Hematopoietic multipotent progenitor cell (in vitro differentiated cells): ENCODE measurements at places on chromosomes 4 and X.

DNA sequence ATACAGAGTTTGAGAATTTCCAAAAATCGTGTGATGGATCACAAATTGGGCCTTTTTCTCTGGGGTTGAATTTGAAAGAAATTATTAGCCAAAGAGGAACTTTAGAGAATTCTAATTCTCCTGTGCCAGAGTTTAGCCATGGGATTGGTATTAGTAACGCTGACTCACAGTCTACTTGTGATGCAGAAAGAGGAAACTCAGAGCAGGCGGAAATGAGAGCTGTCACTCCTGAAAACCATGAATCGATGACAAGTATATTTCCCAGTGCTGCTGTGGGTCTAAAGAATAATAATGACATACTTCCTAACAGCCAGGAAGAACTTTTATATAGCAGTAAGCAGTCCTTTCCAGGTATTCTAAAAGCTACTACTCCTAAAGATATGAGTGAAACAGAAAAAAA lies 64.9 kb downstream of the N4BP2 start:
- DNase-seq: peak; percentile 85

- DNase-seq: no peak
These were observed 69.8 kb downstream of the PSAPL1 start for GRCh38 chr4:7364979-7365378.

- DNase-seq: peak; percentile 80
These were observed 201.0 kb upstream of the STK26 start for GRCh38 chrX:131821945-131822622.

DNA sequence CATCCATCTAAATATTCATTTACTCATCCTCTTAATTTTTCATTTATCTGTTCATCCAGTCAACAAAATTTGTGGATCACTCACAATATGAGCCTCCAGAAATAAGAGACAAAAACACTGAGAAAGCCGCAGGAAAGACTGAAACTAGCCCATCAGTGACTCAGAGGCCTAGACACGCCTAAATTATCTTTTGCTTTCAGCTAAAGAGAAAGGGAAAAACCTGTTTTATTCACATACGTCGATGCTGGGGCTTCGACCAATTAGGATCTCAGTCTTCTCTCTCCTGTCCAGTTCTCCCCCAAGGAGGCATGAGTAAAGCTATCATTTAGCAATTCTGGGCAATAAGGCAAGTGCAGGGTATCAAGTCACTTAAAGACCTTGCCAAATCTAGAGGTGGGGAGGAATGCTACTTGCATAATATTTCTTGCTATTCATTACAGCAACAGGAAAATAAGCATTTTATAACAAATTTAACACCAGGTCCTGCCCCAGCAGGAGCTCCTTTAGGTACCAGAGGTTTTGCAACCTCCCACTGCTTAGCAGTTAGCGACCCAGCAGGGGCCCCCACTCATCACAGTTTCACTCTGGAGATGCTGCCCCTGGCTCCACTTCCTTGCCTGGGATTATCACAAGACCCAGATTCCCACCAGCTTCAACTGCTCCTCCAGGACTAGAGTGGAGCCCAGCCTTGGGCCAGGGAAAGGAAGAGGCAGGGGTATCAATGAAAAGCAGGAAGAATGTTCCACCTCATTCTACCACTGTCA lies 30.1 kb upstream of the TMEM154 start:
- DNase-seq: no peak

GRCh38 chr4:81287101-81287500 lies 72.1 kb upstream of the PRKG2 start:
- DNase-seq: no peak

DNA sequence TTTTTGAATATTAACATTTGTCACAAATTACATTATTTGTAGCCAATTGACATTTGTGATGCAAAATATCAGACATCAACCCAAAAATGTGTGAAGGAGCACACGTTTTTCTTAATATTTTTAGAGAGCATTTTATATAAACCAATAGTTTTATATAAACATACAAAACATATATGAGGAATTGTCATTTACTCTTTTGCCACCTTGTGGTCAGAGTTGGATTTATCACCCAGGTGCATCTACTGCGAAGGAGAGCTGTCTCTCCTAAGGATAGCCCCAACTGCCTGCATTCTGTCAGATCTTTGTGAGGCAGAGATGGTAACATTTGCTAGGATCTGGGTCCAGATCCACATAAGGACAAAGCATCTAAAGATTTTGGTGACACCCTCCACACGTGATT lies 2.5 kb upstream of the USP27X start:
- DNase-seq: peak; percentile 62

DNA sequence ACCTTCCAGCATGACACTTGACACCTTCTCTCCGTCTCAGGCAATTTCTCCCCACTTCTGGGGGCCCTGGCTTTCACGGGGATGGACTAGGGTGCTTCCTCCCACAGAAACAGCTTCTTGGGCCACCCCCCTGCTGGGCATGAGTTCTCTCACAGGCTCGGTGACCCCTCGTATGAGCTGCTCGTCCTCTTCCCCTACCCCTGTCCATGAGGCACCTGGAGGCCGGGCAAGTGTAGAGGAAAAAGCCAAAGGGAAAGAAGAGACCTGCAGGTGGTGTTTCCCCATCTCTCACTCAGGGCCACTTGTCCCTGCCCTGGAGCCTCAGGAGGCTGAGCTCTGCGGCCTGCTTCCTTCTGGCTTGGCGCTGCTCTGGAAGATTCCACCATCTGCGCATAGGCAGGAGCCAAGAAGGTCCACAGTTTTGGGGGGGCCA lies 1.9 kb upstream of the RGS12 start:
- DNase-seq: no peak

DNA sequence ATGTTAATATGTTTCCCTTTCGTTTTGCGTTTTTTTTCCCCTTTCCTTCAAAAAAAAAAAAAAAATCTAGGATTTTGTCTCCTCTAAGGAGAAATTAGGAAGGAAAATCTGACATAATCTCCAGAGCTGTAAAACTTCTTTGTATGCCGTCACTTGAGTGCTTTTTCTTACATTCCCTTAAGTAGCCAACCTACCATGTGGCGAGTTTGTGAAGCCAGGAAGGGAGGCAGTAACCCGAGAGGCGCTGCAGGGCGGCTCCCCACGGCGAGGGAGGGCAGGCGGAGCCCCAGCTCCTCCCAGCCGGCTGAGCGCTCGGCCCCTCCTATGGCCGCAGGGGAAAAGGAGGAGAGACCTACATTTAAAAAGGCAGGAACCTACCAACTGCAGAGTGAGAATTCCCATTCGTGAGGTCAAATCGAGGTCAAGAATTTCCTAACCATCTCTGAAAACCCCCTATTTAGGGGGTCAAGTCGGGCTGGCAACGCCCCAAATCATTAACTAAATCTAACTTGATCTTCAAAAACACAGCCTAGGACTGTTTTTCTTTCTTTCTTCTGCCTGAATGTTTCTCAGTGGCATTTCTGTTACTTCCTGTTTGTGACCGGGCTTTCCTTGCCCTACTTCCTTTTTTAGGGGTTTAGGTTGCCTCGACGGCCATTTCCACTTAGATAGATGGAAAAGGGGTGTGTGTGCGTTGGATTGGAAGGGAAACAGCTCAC lies 345.1 kb upstream of the KLF3 start:
- no peak for DNase-seq

GRCh38 chr4:2393353-2394270 lies 24.8 kb downstream of the ZFYVE28 start:
- no peak for DNase-seq

GRCh38 chrX:129235903-129236302 lies 287.4 kb downstream of the SMARCA1 start:
- no peak for DNase-seq

DNA sequence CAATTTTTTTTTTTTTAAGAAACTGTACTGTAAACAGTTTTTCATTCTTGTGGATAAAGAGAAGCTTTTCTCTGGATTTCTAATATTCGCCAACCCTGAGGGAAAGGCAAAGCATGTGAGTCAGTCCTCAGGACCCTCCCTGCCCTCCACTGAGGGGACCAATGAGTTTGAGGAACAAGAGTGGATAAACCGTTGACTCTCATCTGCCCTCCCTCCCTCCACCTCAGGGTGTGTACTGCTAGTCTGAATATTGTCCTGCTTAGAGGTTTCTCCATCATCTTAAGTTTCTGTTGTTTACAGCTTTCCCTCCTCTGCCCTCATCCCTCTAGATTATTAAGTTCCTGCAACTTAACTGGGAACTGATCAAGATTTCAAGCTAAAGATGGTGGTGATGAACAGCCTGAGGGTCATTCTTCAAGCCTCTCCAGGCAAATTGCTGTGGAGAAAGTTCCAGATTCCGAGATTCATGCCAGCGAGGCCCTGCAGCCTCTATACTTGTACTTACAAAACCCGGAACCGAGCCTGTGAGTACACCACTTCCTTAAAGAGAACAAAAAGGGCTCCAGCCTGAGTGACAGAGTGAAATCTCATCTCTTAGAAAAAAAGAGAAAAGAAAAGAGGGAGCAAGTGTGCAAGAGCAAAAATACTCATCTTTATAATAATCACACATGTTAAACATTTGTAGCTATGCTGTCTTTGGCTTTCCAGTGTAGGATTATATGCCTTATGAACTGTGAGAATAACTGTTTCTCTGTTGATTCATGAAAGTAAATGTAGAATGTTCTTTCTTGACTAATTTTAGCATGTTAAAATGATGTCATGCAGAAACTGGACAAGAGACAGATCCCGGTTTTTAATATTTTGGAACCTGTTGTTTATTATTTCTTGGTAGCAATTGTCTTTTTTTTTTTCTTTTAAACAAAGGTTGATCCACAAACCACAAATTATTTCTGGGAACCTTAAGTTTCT lies 11.9 kb downstream of the CA5B start:
- peak; percentile 57 for DNase-seq

- peak; percentile 19 for DNase-seq
These were observed 28.5 kb upstream of the SLC25A6 start for GRCh38 chrX:1420371-1420770.

DNA sequence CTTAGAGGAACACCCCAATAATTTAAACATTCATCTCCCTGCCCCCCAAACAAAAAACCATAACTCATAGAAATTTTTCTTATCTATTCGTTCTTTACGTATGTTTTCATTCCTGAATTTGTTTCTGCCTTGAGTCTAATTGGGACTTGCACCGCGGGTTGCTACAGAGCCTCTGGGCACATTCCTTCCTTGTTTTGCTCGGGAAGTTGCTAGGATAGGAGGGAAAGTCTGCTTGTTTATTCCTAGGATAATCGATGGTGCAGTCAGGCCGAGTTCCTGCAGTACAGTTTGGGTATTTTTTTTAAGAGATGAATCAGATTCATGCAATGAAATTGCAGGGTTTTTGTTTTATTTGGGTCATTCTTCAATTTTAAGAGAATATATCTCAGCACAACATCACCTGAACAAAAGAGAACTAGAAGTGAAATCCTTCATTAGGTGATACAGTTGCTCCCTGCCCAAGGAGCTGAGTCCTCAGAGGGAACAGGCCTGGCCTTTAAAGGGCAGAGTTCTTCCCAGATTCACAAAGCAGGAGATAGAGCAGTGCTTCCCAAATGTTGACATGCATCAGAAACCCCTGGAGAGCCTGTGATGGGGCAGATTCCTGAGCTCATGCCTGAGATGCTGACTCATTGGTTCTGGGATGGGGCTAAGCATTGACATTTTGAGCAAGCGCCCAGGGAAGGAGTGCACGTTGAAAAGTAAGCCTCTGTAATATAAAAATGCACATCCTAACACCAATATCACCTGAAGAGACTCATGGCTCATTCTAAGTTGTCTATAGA lies 114.9 kb upstream of the FAM9B start:
- DNase-seq: no peak

- no peak for DNase-seq
These were observed 123.9 kb upstream of the GC start for GRCh38 chr4:71907782-71908181.

DNA sequence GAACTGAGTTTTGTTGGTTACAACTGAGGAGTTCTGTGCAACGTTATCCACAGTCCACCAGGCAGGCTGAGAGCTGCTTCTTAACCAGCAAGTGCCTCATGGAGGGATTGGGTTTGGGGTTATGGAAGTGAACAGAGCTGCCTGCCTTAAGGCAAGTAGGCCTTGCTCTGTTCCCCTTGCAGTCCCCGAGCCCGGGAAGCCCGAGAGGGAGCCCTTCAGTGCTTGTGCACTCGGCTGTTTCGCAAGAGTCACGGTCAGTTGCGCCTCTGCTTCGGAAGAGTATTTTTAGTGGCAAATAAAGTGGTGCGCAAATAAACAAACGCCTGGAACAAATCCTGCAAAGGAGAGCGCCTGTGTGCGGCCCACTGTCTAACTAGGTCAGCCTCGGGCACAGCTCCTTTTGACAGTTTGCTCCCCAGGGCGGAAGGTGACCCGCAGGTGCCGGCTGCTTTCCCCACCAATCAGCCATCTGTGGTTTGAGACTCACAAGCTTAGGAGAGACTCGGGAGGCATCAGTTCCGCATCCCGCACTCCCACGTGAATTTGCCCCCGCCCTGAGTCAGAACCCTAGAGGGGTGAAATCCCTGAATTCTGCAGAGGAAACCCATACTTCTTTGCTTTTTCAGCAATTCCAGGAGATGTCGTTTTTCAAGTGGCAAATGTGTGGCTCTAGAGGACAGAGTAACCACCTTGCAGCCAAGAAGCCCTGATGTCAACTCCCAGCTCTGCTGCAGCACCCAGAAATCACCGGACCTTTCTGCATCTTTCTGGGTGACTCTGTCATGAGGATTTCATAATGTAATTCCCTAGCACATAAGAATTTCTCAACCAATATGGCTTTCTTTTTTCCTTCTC lies 56.8 kb downstream of the LGI2 start:
- no peak for DNase-seq

DNA sequence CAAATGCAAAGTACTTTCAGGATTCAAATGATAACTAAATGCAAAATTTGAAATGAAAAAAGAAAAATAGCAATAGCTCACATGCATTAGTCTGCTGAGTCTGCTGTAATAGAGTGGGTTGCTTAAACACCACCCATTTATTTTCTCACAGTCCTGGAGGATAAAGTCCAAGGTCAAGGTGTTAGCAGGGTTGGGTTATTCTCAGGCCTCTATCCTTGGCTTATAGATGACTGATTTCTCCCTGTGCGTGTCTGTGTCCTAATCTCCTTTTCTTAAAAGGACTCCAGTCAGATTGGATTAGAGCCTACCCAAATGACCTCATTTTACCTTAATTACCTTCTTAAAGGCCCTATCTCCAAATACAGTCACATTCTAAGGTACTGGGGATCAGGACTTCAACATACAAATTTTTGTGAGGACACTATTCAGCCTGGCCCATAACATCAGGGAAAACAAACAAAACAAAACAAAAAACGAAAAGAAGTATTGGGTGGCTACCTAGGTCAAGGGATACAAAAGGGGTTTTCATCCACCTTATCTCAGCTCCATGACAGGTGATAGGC lies 6.3 kb upstream of the TBL1X start:
- no peak for DNase-seq

GRCh38 chr4:167784826-167785225 lies 307.5 kb upstream of the ANXA10 start:
- DNase-seq: no peak

DNA sequence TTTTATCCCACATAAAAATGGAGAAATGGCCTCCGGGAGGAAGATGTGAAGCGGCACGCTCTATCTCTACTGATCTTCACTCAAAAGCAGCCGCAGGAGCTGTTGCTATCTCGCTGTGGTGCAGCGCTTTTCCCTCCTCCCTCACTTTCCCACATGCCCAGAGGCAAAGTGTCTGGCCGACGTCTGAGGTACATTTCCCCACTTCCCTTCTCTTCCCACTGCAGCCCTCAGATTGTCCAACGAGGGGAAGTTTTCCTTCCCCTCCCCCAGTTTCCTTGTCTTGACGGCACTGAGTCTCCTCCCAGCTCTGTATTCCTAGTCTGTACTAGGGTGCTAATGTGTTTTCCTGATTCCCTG lies 660 bp upstream of the COL25A1 start:
- no peak for DNase-seq
